ENCODE measurements at places on chromosomes 12 and 14. TPM values are rescaled to one million over a fixed set of nuclear protein-coding genes. Genes with fewer than 3 reads are reported as not detected.

DNA sequence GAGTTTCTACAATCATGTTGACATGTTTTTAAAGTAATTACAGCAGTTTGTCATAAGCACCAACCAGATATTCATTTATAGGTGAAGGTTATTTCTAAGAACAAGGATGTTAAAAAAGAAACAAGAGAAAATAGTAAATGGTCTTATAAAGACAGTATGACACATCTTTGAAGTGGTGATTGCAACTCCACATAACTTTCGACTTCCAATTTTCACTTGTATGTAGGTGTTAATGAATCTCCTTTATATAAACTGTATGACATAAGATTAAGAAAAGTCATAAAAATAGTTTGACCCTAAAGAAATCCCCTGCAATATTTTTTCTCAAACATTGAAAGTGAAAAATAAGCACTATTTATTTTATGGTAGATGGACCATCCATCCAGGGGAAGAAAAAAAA, 144.8 kb upstream of the PTPRQ start:
- no peak for DNase-seq

- no peak for DNase-seq
These were observed 183.2 kb downstream of the GRIN2B start for GRCh38 chr12:13798162-13798561.

DNA sequence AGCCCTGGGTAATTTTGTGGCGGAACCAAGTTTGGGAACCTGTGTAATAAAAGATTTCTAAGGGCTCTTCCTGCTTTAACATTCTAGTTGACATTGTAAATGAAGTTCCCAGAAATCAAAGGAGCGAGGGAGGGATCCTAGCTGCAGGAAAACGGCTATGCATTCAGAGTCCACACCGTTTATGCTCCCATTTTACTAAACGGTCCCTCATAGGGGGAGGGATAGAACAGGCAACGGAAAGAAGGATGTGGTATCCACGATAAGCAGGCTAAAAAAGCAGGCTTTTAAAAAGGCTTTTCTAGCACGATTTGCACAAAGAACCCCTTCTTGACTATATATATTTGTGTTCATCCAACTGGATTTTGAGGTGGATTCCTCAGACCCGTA, 559 bp downstream of the SYNJ2BP start:
- DNase-seq, result no peak

DNA sequence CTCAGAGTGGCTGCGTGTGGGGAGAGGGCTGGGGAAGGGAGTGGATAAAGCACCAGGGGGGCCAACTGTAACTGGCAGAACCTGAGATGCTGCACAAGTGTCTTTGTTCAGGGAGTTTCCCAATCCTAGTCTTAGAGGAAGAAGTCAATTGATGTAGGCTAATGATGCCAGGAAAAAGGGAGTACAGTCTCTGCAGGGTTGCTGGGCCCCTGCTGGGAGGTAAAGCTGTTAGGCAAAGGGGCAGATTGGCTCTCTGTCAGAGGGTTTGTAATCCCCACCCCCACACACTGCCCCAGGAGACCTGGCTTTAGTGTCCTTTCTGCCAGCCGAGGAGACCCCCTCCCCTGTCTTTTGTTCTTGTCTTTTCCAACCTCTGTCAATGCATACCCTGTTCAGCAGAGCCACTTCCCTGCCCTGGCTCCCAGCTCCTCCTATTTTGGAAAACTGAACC, 178.4 kb downstream of the KCNA5 start:
- no peak for DNase-seq

DNA sequence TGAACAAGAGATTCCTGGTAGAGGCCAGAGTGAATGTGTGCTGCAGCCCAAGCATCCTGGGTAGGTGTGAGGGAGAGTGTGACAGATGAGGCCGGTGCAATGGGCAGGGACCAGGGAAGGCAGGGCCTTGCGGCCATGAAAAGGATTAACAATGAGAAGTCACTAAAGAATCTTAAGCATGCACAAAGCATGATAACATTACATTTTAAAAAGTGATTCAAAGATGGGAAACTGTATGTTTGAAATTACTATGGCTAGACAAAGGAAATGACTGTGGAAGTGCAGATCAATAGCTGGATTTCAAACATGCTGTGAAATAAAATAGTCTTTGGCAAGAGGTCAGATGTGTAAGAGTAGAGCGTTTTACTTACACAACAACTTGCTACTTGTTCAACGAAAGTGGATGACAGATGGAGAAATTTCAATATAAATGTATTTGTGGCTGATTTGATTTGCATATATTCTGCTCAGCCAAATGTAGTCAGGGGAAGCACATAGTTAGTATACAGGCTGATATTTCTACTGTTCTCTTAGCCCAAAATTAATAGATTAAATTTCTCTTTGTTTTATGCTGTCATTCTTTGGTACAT, 175.5 kb downstream of the CCDC59 start:
- DNase-seq, result no peak

- no peak for DNase-seq
These were observed 435.0 kb downstream of the EGLN3 start for GRCh38 chr14:33515899-33516298.

DNA sequence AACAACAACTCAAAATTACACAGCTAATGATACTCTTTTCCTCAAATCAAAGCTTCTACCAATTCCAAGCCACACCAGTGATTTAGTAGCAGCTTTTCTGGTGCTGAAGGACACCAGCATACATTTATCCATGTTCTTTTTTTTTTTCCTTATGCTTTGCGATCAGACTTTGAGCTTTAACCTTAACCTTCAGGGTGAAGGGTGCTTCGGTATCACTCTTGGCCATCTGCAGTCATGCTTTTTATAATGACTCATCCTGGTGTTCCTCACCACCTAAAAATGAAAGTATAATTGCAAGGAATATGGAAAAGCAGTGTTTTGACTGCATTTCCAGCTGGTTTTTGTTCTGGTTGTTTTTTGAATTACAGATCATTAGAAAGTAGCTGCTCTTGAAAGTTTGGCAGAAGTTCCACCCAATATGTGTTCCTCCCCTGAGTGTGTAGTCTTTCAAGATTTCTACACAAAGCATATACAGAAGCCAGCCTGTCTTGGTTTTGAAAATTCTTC, 1.3 kb upstream of the SLC41A2 start:
- DNase-seq, result no peak

AJUBA gene
- total RNA-seq, result 14.4 TPM

ATG101 gene
- total RNA-seq, result 43.3 TPM

GRCh38 chr14:22540811-22541360, 48.1 kb downstream of the DAD1 start:
- no peak for DNase-seq

GRCh38 chr14:32785585-32785984, 153.1 kb upstream of the NPAS3 start:
- DNase-seq, result no peak

POTEM gene
- not detected for total RNA-seq

DNA sequence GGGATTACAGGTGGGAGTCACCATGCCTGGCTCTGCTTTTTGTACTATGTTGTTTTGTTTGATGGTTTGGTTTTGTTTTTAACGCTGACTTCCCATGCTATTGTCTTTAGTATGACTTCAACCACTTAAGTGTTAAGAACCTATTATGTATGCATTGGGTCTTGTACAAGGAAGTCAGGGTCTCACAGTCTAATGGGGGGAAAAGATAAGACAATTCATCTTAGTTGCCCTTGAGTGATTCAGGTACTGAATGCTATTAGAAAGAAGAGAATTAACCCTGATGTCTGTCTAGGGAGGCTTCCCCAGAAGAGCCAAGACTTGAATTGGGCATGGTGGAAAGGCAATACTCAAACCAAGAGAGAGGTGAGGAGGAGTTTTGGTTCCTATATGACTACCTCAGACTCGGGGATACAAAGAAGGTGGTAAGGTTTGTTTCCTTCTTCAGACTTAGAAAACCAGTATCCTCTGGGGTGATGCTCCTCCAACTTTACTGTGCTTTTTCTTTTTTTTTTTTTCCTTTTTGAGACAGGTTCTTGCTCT, 64.6 kb downstream of the SUSD6 start:
- DNase-seq, result no peak

DNA sequence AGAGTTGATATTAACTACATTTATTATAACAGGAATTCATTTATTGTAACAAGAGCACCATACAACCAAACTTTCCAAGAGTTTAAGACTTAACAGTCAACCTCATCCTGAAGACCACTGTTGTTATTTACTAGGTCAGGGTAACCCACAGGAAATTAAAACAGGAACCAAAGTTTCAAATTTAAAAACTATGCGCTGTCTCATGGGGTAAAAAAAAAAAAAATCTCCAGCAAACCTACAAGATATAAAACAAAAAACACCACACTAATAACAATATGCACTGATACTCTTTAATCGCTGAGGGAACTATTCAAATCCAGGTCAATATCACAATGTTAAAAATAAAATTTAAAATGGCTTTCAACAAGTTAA, 44.5 kb downstream of the FOXN3 start:
- DNase-seq, result no peak

DNA sequence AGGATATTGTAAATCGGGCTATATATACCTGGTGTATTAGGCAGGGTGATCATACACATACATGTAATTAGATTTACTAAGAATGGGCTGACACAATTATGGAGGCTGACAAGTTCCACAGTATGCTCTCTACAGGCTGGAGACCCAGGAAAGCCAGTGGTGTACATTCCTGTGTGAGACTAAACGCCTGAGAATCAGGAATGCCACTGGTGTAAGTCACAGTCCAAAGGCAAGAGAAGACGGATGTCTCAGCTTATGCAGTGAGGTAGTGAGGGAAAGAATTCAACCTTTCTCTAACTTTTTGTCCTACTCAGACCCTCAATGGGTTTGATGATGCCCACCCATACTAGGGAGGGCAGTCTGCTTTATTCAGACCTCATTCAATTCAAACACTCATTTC, 57.1 kb downstream of the METTL25 start:
- DNase-seq, result no peak

- no peak for DNase-seq
These were observed 47.1 kb upstream of the GZMB start for GRCh38 chr14:24681056-24681455.

GRCh38 chr14:61839507-61839906, 77.3 kb downstream of the SNAPC1 start:
- DNase-seq, result no peak

GRCh38 chr14:81406863-81407262, 6.7 kb upstream of the STON2 start:
- DNase-seq, result no peak

GPR137C gene
- 0.52 TPM for total RNA-seq

DNA sequence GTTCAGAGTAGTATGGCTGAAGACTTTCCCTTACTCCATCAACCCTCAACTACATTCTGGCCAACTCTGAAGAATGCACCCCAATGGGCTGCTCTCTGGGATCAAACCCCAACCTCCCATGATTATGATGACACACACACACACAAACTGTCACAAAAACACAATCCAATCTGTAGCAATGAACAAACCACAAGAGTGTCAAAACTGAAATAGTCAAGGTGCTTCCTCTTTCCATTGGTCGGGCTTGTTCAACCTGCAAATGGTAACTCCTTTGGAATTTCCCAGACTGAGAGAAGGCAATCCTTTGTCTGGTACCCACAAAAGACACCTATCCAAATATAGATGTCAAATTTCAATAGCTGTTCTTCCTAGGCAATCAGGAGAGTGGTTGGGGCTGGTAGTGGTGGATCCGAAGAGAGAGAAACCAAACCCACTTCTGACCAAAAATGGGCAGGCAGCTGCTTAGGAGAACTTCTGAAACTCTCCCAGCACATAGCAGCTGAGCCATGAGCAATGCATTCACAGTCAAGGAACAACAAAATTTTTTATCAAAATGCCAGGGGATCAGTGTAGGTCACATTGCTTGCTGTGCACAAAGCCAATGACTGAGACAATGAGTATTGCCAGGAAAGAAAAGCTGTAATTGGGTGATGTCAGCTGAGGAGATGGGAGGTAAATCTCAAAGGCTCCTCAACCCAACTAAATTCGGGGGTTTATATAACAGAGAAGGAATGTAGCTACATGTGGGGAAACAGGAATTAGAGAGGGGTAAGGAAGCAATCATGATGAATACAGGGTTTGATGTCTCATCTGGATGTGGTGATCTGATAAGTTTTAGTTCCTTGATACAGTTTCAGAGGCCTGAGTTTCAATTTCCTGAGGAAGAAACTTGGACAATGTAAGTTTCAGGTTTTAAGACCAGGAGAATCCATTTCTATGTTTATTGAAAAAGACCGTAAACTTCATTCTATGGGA, 191.4 kb downstream of the KITLG start:
- no peak for DNase-seq

DNA sequence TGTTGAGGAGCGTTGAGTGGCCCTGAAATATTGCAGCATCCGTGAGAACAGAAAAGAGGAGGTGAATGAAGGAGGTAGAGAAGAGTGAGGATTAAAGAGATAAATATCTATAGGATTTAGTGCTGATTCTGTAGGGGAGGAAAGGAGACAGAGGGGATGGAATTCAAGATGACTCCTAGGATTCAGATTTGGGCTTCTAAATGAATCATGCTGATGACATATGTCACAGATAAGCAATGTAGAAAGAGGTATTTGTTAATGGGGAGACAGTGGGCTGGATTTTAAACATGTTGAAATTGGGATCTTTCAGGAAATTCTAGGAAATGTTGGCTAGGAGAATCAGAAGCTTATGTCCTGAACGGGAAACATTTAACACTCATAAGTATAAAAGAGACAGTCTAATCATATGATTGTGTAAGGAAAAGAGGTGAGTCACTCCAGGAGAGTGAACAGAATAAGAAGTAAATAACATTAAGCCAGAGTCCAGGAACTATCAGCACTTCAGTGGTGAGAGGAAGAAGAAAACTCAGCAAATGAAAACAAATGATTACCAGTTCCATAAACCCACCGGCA, 58.1 kb upstream of the DIO2 start:
- DNase-seq, result no peak

DNA sequence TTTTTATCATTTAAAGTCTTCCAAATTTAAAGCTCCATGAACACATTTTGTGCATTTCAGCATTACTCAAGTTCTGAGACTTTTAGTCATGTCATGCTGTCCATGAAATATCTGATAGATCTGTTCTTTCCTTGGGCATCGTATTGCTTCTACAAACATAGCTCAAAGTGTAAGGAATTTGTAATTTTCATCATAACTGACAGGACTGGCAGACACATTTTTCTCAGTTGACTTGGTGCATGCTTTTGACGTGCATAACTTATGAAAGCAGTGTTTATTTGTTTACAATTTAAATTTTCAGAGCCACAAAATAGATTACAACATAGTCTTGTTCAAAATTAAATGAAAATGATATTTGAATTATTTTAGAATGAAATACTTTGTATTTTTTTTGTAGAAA, 812.1 kb upstream of the NOVA1 start:
- DNase-seq, result no peak

TMEM179 gene
- total RNA-seq, result 0.09 TPM

GRCh38 chr12:109981311-109981710, 14.9 kb downstream of the GIT2 start:
- DNase-seq, result no peak

- no peak for DNase-seq
These were observed 700.2 kb downstream of the DIO2 start for GRCh38 chr14:79511146-79511545.

NRIP2 gene
- total RNA-seq, result 2.3 TPM

USP30 gene
- 6.0 TPM for total RNA-seq

GRCh38 chr14:22653012-22653621, 9.0 kb upstream of the OR6J1 start:
- DNase-seq, result peak; percentile 69

RILPL1 gene
- total RNA-seq, result 3.4 TPM

- no peak for DNase-seq
These were observed 4.4 kb upstream of the CFL2 start for GRCh38 chr14:34718750-34719304.

GRCh38 chr14:66152747-66153146, 333.4 kb upstream of the CCDC196 start:
- DNase-seq, result no peak

GRCh38 chr12:48999371-49000131, at the start of gene DDN:
TSS of gene DDN (minus strand) at chr12:48999375. CDS start at chr12:48999287, 88 bp downstream.
- DNase-seq, result no peak

- peak; percentile 67 for DNase-seq
These were observed 2.2 kb upstream of the NFATC4 start for GRCh38 chr14:24365600-24366412.

All from thymus (tissue), 14 donors.